ENCODE measurements at places on chromosomes 13 and 19. TPM values are rescaled to one million over a fixed set of nuclear protein-coding genes. Genes with fewer than 3 reads are reported as not detected.

ITGBL1 gene
- not detected for total RNA-seq

ZNF419 gene
- total RNA-seq = 13.4 TPM

FDX2 gene
- total RNA-seq = 22.4 TPM

ZNF98 gene
- not detected for total RNA-seq

KIR3DL2 gene
- total RNA-seq = 0.19 TPM

DHDH gene
- total RNA-seq = not detected

SPACA4 gene
- 0.22 TPM for total RNA-seq

TRIM13 gene
- 27.3 TPM for total RNA-seq

KLF1 gene
- total RNA-seq = not detected

PSG5 gene
- not detected for total RNA-seq

PNPLA6 gene
- 74.4 TPM for total RNA-seq

METTL21C gene
- total RNA-seq = 0.50 TPM

ZNF43 gene
- 17.2 TPM for total RNA-seq

C1QTNF9B gene
- not detected for total RNA-seq

CATSPERD gene
- total RNA-seq = not detected

ZNF738 gene
- 57.8 TPM for total RNA-seq

SIRT6 gene
- total RNA-seq = 20.9 TPM

SIGLEC14 gene
- not detected for total RNA-seq

OR2Z1 gene
- not detected for total RNA-seq

P2RY11 gene
- 1.9 TPM for total RNA-seq

Data from motor neuron (in vitro differentiated cells).